ENCODE measurements at places on chromosomes 2 and 18. TPM values are rescaled to one million over a fixed set of nuclear protein-coding genes. Genes with fewer than 3 reads are reported as not detected.
A peak's percentile ranks its signal among the peaks of the same experiment; 100 is the strongest.

GRCh38 chr2:133420788-133421187 lies 147.5 kb downstream of the NCKAP5 start:
- no peak for DNase-seq

ACADL gene
- not detected for total RNA-seq

GRCh38 chr2:171086352-171087290 lies 74.1 kb downstream of the TLK1 start:
- peak; percentile 57 for DNase-seq

FSHR gene
- total RNA-seq = not detected

GRCh38 chr2:98357849-98358248 lies 11.6 kb downstream of the CNGA3 start:
- no peak for DNase-seq

GRCh38 chr18:64258111-64258650 lies 109.3 kb upstream of the LINC00305 start:
- no peak for DNase-seq

DNA sequence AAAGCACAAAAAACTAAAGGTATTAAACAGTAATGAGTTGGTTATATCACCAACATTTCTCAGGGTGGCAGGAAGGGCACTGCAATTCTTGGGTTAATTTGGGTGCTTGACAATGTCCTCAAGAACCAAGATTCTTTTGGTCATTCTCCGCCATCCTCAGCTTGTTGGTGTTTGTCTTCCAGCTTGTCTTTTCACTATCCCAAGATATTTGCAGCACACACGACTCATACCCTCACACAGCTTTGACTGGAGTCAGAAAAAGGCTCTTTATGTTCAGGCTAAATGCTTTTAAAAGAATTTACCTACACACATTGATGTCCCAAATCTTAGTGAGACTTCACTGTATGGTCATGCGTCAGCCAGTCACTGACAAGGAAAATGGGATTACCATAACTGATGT lies 12.5 kb downstream of the GREB1L start:
- DNase-seq = no peak

DNA sequence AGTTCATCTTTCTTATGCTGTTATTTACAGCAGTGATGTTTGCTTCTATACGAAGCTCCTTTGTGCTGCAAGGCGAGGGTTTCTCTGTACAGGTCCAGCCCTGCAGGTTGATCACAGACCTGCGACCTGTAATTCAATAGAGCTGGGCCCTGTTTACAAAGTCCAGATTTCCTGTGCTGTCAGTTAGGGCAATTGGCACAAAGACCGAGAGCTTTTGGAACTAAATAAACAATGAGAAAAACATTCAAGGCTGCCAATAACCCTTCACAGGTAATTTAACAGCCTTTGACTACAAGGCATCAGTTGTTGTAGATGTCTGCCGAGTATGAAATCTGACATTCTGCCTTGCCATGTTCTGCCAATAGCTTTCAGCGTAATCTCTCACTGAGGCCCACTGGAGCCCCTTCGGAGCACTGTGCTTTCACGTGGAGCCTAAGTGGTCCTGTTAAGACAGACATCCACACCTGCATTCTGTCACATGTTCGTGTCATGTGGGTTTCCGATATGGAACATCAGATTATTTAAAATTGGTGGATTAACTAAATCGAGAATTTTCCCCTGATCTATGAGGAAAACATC lies 232.5 kb downstream of the PTGR3 start:
- DNase-seq = no peak

LRRTM4 gene
- total RNA-seq = not detected

DNA sequence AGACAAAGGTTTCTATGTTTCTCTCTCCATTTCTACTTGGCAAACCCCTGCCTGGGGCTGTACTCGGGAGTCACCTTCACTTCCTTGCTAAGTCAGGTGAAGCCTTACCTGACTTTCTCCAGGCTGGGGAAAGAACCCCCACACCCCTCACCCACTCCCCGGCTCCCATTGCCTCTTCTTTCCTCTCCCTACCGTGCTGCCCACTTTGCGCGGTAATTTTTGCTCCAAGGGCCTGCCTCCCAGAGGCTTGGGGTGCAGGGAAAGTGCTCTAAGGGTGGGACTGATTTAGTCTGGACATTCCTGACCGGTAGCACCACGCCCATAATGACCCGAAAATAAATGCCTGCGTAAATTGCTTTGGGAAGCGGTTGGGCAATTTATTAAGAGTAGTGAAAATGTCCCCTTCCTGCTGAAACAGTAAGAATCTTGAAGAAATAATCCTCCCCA lies 49.1 kb upstream of the ATP6V1B1 start:
- no peak for DNase-seq

GRCh38 chr2:239349453-239350135 lies 51.2 kb downstream of the HDAC4 start:
- no peak for DNase-seq

CSRNP3 gene
- not detected for total RNA-seq

DNA sequence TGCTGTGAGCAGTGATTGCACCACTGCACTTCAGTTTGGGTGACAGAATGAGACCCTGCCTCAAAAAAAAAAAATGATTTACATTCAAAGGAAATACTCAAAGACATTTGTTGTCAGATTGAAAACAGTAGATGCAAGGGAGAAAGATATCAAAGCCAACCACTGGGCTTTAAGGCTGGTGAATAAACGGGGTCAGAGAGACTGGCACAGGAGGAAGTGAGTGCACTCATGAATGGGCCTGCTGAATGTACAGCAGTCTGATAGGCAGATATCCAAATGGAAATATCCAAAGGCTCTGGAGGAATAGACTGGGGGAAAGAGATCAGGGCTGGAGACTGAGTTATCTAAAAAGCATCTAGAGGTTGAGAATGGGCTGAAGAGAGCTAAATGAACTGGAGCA lies 10.9 kb downstream of the RNF125 start:
- DNase-seq = no peak

DNA sequence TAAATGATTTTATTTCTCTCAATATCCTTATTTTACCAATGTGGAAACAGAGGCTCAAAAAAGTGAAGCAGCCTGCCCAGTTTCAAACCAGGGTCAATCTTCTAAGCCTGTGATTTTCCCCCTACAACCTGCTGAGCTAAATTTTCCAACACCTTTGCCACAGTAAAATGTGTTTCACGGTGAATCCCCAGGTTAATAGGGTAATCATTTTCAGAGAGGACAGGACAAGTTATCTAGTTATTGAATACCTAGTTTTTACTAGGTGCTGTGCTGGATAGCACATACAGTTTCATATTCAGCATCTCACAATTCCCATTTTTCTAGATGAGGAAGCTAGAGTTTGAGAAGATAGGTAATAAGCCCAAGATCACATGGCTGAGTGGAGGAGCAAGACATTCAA lies 236.6 kb downstream of the PTH2R start:
- no peak for DNase-seq

- DNase-seq = no peak
These were observed 912 bp upstream of the LAPTM4A start for GRCh38 chr2:20052229-20052851.

GRCh38 chr2:100182494-100183361 lies 40.3 kb upstream of the AFF3 start:
- DNase-seq = no peak

GRCh38 chr2:3171564-3172264 lies 205.9 kb downstream of the EIPR1 start:
- no peak for DNase-seq

DNA sequence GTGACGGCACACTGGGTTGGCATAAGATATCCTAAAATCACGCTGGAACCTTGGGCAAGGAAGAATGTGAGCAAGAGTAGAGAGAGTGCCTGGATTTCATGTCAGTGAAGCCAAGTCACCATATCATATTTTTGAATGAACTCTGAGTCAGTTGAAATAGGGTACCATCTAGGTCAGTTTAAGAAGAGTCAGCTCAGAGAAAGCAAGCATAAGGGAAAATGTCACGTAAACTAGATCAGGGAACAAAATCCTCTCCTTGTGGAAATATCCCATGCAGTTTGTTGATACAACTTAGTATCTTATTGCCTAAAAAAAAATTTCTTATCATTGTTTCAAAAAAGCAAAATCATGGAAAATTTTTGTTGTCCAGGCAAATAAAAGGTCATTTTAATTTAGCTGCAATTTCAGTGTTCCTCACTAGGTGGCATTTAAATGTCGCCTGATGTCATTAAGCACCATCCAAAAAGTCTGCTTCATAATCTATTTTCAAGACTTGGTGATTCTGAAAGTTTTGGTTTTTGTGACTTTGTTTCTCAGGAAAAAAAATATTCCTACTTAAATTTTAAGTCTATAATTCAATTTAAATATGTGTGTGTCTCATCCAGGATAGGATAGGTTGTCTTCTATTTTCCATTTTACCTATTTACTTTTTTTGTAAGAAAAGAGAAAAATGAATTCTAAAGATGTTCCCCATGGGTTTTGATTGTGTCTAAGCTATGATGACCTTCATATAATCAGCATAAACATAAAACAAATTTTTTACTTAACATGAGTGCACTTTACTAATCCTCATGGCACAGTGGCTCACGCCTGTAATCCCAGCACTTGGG lies 19.6 kb downstream of the RSAD2 start:
- DNase-seq = peak; percentile 45

- peak; percentile 14 for DNase-seq
These were observed 250.5 kb downstream of the HDAC4 start for GRCh38 chr2:239150125-239151011.

PDE1A gene
- not detected for total RNA-seq

MYOM1 gene
- 12.8 TPM for total RNA-seq

C1GALT1C1L gene
- not detected for total RNA-seq

DNA sequence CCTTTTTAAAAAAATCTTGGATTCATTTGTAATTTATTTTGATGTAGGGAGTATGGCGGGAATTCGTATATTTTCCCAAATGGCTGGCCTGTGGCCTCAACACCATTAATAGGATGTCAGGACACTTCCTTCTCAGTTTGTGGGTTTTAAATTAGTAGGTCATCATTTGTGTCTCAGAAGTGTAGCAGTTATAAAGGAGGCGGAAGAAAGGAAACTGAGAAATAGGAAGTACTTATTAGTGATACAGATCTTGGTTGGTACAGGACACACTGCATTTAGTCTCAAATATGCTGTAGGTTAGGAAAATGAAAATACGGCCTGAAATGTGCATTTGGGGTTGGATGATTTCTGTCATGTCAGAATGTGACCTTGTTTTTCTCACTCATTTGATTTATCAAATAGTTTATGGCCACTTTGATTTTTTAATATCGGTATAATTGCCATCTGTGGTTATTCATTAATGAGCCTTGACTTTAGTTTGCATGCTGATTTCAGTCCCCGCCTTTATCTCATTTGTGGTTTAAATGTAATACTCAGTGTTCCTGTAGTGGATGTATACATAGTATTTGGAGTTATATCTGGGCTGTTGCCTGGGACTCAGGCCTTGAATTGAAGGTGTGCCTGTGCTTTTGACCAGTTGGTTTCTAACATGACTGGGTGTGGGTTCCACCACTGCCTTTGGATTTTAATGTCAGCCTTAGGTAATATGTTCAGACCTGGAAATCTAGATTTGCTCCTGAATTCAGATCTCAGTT lies 31.4 kb downstream of the ZCCHC2 start:
- DNase-seq = peak; percentile 28

DNA sequence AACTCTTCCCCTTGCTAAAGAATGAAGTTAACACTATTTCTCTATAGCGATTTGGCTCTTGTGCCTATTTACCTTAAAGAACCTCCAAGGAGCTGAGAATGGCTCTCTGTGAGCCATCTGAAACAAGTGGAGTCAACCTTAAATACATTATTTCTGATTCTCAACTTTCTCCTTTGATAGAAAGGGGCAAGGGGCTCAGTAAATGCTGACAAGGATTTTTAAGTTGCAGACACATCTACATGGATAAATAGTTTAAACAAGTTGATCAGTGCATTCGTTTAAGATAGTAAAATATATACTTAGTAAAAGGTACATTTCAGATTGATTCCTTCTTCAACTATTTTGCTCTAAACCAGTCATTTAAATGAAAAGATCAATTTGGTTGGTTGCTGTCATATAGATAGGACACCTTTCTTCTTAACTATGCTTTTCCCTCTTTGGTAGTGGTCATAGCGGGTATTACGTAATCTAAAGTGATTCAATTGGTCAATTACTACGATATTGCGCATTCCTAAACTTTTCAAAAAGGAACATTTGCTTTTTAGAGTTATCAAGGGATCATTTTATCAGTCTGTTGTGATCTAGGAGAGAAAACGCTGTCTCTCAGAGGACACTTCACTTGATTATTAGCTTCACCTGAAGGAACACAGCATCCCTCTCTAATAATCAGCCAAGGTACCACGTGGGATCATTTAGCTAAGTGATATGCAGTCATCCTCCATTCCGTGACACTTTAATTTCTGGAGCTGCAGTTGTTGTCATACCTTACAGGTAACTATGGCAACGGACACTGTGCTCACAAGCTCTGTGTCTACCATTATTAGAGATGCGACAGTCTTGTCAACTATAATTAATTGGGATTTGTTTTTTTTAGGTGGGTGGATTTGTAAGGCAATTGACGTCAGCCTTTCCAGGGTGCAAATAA lies 50.9 kb upstream of the KCNE4 start:
- no peak for DNase-seq

DNA sequence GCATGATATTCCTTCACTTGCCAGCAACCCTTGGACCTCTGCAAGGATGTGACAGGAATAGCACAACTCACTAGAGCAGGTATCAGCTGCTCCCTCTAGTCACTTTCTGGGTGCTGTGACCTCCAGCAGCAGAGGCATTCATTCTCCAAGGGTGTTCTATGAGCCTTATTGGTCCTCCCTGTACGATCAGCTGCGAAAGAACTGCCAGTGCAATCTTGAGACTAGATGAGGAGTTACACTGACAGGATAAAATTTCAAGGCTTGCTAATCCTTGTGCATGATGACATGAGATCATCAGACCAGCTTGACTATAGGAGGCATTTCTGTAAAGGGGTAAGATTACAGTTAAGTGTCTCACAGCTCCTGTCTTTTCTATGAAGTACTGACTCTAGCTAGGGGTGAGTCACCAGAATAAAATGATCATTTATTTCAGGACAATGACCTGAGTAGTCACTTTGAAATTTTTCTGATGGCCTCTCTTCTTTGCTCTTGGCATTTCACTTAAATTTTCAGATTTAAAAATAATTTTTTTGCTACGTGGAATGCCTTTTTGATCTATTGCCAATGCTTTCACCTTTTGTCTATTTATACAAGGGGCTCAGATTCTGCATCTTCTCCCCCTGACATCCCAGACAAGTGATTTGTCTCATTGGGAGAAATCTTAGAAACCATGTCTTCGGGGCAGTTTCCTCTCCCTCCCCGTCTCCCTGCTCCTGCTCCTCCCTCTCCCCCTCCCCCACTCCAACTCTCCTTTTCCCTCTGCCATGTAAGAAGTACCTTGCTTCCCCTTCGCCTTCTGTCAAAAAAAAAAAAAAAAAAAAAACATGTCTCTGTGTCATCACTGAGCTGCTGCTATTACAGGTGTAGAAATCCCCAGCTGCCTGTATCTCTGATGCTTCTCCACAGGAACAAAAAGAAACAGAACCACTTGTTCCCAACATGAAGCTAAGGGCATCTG lies 49.2 kb upstream of the FRZB start:
- DNase-seq = no peak

- peak; percentile 13 for DNase-seq
These were observed 49.4 kb downstream of the TSPYL6 start for GRCh38 chr2:54206596-54206995.

GRCh38 chr2:240814946-240815760 lies 4.9 kb downstream of the KIF1A start:
- no peak for DNase-seq

- no peak for DNase-seq
These were observed 918 bp downstream of the EIF5B start for GRCh38 chr2:99338029-99338585.

DSG1 gene
- not detected for total RNA-seq

- no peak for DNase-seq
These were observed 2045.3 kb upstream of the PIK3C3 start for GRCh38 chr18:39909706-39910105.

- no peak for DNase-seq
These were observed 268.7 kb upstream of the ATP5MC3 start for GRCh38 chr2:175450029-175450760.
